ENCODE measurements at places on chromosomes 16 and 17.

DNA sequence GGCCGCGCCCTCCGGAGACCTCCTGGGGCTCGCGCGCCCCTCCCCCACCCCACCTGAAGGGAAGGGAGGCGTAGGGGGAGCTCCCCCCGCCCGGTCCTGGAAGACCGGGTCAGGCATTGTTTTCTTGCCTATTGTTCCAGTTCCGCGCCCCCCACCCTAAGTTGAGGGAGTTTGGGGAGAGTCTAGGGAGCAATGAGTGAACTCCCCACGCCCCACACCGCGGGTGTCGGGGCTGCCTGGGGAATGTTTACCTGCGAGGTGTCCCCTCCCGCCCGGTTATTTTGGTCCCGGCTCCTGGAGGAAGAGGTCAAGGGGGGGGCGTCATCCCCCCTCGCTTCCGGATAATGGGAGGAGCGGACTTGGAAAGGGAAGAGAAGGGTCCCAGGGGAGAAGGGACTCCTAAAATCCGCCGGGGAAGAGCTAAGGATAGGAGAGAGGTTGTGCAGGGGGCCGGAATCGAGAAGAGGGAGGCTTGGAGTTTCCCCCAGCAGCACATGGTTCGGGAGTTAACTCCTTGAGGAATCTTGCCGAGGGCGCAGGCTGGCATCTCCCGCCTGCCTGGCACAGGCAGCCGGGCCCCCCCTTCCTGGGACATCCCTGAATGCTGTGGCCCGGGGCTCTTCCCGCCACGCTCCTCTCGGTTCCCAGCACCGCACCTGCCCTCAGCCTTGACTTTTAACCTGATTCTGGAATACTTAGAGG is 881 bp downstream of the MLLT6 start:
- DNase-seq: no peak

- DNase-seq: no peak
Measured at GRCh38 chr17:8867361-8867981, at the start of gene PIK3R6. Gene PIK3R6, minus strand, starts transcription at chr17:8867674. Its CDS starts 17,880 bp downstream, at chr17:8849794.

- no peak for DNase-seq
Measured at GRCh38 chr17:65977041-65977440, 214.9 kb downstream of the CEP112 start.

- DNase-seq: no peak
Measured at GRCh38 chr17:70070305-70071027, 4.6 kb upstream of the KCNJ16 start.
